ENCODE measurements at places on chromosomes 5 and 9.

- DNase-seq: no peak
Measured at GRCh38 chr5:76291305-76292077, 111.6 kb upstream of the IQGAP2 start.

DNA sequence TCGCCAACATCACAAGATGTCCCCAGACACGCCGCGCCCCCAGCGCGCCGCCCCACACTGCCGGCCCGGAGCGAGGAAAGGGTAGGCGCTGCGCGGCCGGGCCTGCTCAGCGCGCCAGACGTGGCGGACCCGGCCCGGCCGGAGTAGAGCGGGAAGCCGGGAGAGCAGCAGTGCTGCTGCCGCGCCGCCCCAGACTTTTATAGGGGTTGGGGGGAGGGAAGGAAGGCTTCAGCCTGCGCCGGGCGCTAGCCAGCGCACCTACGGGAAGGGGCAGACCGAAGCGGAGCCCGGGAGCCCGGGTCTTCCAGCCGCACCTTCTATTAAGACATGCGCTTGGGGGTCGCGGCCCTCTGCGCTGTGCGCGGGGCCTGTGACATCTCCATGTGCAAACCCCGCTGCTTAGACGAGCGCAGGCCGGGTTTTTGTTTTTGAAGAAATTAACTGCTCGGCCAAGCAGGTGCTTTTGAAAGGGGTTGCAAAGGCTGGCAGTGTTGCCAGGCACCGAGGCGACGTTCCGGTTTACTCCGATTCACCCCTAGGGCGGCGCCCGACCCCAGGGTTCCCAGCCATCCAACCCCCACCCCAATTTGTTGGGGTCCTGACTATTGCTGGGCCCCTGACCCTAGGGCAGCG lies 353 bp upstream of the PAX5 start:
- DNase-seq: no peak

GRCh38 chr9:98516897-98517503 lies 191.7 kb downstream of the GABBR2 start:
- DNase-seq: no peak

- DNase-seq: no peak
Measured at GRCh38 chr5:2300421-2300820, 417.7 kb upstream of the IRX4 start.

- DNase-seq: no peak
Measured at GRCh38 chr5:153096381-153096780, 394.1 kb upstream of the GRIA1 start.

DNA sequence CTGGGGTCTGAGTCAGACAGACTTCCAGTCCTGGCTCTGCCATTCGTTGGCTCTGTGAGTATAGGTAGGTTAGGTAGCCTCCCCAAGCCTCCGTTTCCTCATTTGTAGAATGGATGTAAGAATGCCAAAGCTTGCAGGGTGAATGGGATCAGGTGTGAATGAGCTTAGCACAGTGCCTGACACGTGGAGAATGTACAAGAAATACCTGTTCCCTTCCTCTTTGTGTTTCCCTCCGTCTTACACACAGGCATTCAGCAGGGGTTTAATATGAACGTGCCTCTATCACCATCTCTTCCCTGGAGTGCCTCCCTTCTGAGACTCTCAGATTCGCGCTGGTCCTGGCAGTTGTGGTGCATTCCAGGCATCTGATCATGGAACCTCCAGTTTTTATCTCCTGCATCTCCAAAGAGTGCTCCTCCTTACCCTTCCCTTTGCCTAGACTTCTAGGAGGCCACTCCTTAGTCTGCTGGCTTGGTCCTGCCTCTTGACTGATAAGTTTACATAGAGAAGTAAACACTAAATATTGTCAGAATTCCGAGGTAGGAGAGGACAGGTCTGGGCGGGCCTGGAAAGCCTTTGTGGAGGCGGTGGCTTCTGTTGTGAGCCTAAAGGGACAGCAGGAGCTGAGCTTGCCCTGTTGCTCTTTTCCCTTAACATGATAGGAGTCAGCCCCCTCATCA lies 199.4 kb downstream of the AOPEP start:
- DNase-seq: no peak

DNA sequence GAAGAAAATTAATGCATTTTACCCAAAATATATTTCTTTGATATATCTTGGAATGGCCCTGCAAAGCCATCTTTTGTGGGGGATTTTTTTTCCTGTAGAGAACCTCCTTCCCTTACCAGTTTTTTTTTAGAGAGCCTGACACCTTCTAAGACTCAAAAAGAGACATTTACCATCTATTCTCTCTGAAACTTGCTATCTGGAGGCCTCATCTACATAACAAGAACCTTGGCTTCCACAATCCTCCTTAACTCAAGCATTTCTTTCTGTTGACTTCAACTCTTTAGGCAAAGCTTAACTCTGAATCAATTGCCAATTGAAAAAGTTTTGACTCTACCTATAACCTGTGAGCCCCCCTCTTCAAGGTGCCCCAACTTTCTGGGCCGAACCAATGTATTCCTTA lies 6.2 kb downstream of the SLC45A2 start:
- DNase-seq: no peak

DNA sequence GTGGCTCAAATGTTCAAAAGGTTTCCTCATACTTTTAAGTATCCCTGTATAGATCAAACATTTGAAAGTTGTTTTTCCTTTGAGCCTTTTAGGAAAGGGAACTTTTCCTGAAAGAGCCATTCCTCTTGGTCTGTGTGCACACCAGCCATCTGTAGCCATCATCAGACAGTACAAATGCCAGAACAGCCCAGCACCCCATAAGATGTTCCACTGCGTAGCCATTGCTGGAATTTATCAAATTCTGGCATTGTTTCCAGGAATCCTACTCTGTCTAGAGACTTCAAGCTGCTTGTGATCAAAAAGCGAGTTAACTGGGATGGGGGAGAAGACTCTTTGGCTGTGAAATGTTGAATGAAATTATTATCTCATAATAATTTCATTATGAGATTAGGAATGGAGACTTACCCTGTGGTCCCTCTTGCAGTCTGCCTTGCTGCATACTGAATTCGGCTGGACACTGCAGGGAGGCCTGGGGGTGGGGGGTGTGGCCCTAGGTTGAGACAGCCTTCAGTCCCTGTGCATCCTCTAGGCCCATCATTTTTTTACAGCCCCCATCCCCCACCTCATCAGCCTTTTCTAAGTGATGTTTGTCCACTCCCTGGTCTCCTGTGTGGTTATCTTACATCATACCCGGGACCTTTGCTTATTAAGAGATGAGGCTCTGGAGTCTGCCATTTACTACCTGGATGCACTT lies 99.8 kb downstream of the RALGPS1 start:
- no peak for DNase-seq

GRCh38 chr5:66597183-66597757 lies 1.1 kb downstream of the MAST4 start:
- no peak for DNase-seq

Measured in hepatic stellate cell (primary cell).